Psoas muscle (tissue), 8 donors: ENCODE measurements at places on chromosomes 1 and 21. TPM values are rescaled to one million over a fixed set of nuclear protein-coding genes. Genes with fewer than 3 reads are reported as not detected.

The ARPC5 gene
- 11.6 TPM for total RNA-seq

The TNFSF18 gene
- not detected for total RNA-seq

The IFNLR1 gene
- 1.9 TPM for total RNA-seq

The IRF6 gene
- total RNA-seq = 0.32 TPM

GRCh38 chr1:10173582-10173981 lies 36.8 kb upstream of the KIF1B start:
- DNase-seq = no peak
- no peaks in the 10 kb centered on the region for H3K27me3 ChIP-seq
- no peak overlapping the region for H3K27ac ChIP-seq
- peaks cover 4% of the 10 kb centered on the region for H3K4me1 ChIP-seq
- peaks cover 59% of the 10 kb centered on the region for H3K36me3 ChIP-seq

DNA sequence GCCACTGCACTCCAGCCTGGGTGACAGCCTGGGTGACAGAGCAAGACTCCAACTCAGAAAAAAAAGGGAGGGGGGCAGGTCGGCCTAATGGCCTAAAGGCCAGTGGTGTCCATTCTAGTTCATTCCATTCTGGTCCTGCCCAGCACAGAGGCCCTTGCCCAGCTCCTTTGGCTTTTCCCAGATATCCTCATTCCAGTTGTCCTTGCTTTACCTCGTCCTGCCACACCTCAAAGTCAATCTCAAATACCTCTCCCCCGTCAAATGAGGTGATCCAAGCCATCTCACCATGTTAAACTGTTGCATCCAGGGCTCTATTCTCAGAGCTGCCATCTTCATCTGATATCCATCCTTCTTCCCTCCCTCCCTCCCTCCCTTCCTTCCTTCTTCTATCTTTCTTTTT lies 19.9 kb upstream of the PIK3CD start:
- no peaks in the 10 kb centered on the region for H3K4me1 ChIP-seq
- H3K4me3 ChIP-seq = no peak overlapping the region
- DNase-seq = no peak
- no peak overlapping the region for H3K27ac ChIP-seq

- DNase-seq = peak; percentile 55
- no peaks in the 10 kb centered on the region for H3K36me3 ChIP-seq
- H3K27ac ChIP-seq = peak overlapping the region; percentile 85
Observed at GRCh38 chr21:34129039-34129891, 55.9 kb downstream of the MRPS6 start.
